ENCODE measurements at places on chromosomes 2 and 18. TPM values are rescaled to one million over a fixed set of nuclear protein-coding genes. Genes with fewer than 3 reads are reported as not detected.

Gene MDH1B
- 0.07 TPM for total RNA-seq

Gene STPG4
- not detected for total RNA-seq

Gene LOXL3
- 0.76 TPM for total RNA-seq

Gene RAB17
- total RNA-seq: 0.13 TPM

Gene PASK
- total RNA-seq: 30.3 TPM

Gene FABP1
- 0.64 TPM for total RNA-seq

Gene DES
- 21.9 TPM for total RNA-seq

Gene SERPINB7
- not detected for total RNA-seq

Gene IMPA2
- 11.3 TPM for total RNA-seq

Gene SCYGR4
- not detected for total RNA-seq

Gene C2orf92
- total RNA-seq: 4.5 TPM

Gene B3GNT7
- 0.20 TPM for total RNA-seq

Gene KCNE4
- total RNA-seq: not detected

Gene TTC39C
- total RNA-seq: 0.58 TPM

Gene RMC1
- total RNA-seq: 37.1 TPM

Gene SLC40A1
- 44.1 TPM for total RNA-seq

Gene LRRC30
- not detected for total RNA-seq

Gene CCDC85A
- 0.09 TPM for total RNA-seq

Gene FRZB
- total RNA-seq: not detected

Gene ANXA4
- total RNA-seq: 12.7 TPM
